NCI-H1048 (cell line): ENCODE measurements at places on chromosomes 5 and 9.

DNA sequence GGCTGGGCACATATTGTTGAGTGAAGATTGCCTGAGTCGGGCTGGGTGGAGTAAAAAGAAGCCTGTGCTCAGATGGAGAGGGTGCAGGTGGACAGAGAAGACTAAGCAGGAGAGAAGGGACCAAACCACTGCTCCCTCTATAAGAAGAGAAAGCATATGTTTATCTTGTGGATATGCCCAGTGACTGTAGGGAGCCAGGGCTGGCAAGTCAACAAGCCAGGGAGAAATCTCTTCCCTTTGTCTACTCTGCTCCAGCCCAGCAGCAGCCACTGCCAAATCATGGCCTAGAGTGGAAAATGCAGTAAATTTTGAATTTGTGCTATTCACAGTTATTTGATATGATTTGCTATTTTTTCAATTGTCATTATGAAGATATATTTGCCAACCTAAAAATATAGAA, 33.2 kb upstream of the TRIM36 start:
- DNase-seq = no peak

GRCh38 chr9:27125030-27125429, 16.0 kb downstream of the TEK start:
- no peak for DNase-seq

GRCh38 chr9:75866273-75866871, 24.1 kb upstream of the PCSK5 start:
- peak; percentile 10 for DNase-seq

- DNase-seq = no peak
These were observed 5.2 kb downstream of the PPP2R2B start for GRCh38 chr5:146873186-146873917.

DNA sequence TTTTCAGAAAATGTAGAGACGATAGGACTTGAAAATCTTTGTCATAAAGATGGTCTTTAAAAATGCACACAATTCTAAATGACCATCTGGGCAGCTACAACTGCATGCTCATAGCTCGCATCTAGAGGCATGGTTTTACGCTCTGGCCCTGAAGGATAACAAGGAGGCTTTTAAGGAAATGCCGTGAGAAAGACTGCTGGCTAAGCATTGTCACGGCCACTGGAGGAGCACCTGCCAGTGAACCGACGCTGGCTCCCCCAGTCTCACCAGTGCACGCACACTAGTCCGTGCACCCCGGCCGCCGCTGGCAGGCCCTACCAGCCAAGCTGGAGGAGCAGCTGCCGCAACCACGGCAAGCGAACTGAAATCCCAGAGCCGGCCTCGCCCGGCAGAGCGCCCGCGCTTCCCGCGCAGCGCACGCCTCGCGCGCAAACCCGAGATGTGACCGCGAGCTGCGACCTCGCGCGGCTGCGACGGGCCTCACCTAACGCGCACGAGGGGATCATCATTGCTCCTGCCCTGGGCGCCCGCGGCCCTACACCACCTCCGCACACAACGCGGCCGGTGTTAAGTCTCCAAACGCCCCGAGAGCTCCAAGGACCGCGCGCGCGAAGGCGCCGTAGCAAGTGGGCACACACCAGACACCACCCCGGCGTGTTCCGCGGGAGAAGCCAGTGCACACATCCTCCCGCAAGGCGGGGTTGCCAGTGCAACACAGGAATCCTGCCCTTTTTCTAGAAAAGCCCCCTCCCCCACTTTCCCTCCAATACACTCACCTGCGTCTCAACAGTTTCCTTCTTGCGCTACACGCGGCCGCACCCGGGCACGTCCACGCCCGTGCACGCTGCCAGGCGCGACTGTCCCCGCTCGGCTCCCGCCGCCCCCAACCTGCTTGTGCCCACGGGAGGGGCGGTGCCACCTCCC, 5.3 kb downstream of the ELAVL2 start:
- DNase-seq = no peak

- DNase-seq = no peak
These were observed 114.3 kb upstream of the EPB41L4A start for GRCh38 chr5:112533362-112533761.

- no peak for DNase-seq
These were observed 128.6 kb downstream of the KCNIP1 start for GRCh38 chr5:170632266-170632984.

DNA sequence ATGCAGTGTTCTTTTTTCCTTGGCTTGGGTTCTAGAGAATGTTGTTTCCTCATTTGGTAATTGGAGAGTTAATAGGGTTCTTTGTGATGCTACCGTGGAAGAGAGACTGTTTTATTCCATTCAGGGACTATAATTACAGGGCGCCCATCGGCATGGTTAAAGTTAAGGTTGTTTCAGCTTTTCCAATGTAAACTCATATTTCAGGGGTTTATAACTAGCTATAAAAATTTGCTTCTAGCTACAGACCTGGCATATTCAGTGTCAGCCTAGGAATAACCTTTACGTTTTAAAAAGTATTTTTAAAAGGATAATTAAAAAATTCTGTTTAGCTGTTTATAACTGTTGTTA, 99.1 kb downstream of the AOPEP start:
- DNase-seq = no peak

DNA sequence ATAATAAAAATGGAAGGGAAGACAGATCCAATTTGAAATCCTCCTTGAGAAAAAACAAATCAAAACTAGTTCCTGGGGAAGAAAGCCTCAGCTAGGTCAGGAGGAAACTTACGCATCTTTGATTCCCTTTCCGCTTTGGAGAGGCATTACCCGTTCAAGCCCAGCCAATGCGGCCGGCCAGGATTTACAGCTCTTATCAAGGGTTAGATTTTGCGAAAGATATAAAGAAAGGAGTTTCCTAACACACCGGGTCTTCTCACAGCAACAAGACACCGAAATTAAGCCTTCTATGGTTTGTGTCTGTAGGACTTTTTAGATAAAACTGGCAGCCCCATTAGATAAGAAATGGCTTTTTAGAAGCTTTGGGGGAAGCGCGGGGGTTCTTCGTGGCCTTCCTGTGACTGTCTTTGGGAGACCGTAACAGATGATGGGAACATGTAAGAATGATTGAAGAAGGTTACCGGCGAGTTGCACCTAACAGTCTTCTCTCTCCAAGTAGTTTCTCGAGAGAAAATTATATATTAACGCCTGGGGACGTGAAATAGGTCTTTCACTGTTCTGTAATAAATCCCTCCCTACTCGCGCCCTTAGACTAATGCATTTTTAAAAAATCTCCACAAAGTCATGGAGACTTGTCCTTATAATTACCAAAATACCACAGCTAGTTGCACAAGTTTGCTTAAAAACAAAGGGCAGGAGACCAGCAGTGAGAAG, 1.3 kb upstream of the ISL1 start:
- DNase-seq = no peak

GRCh38 chr5:119302916-119303897, 52.6 kb upstream of the TNFAIP8 start:
- DNase-seq = no peak
